T-helper 1 cell (primary cell): ENCODE measurements at places on chromosomes 13 and 19.

DNA sequence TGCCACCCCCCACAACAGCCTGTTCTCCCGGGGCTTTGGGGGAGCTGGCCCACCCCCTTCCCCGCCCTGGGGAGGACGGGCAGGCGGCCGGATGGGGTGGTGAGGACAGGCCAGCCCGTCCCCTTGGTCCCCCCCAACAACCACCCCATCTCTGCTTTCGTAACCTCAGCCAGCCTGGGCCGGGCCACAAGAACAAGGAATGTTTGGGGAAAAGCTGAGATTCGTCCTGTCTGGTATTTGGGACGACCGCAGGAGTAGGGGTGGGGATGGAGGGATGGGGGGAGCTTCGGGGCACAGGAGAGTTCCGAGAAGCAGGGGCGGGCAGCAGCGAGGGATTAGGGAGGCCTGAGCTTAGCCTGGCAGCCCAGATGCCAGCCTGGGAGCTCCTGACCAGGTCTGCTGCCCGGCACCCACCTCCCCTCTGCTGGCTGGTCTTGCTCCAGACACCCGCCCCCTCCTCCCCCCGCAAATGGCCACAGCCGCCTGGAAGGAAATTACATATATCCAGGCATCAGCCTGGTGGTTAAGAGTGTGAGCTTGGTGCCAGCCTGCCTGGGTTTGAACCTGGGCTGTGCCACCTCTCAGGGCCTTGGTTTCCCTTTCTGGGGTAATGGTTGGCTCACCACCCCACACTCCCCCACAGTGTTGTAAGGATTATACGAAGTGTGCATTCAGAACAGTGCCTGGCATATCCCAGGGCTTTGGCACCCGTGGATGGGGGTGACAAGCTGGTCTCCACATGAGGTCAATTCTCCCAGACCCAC is at the start of gene PODNL1:
PODNL1 (minus strand) TSS at position 117 of the 764 bp plus-strand sequence. CDS start 236 bp downstream, outside the sequence.
- DNase-seq: no peak

GRCh38 chr19:15583346-15583745 is 31.7 kb upstream of the CYP4F8 start:
- DNase-seq: no peak

DNA sequence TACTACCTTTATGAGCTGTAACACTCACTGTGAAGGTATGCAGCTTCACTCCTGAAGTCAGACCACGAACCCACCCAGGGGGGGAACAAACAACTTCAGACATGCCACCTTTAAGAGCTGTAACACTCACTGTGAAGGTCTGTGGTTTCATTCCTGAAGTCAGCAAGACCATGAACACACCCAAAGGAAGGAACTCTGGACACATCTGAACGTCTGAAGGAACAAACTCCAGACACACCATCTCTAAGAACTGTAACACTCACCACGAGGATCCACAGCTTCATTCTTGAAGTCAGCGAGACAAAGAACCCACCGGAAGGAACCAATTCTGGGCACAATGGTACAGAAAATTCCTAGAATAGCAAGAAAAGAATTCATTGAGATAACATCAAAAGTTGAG is 1796.5 kb upstream of the MIR17HG start:
- no peak for DNase-seq

DNA sequence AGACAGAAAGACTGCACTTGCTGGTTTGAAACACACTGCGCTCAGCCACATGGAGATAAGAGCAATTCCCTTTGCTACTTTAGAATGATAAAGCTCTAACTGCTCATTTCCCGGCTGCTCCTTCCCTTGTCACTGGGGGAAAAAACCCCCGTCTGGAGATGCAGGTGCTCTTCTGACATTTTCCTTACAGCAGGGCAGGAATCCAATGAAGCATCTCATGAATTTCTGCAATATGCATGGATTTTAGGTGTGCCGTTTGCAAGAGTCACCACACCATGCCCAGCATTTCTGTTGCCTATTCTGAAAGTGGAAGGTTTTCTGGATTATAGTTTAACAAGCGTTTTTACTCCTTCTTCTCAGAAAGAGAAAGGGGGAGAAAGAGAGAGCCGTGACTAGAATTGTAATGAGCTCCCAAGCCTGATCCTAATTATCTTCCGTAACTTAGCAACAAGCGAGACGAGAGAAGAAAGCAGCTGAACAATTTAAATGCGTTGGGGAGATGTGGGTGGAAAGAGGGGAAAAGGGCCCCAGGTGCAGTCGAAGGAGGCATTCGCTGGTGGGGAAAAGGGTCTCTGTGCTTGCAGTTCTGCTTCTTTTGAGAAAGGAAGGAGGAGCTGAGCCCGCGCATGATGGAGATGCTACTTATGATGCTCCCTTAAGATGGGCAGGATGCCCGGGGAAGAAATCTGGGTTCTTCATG is 76.6 kb upstream of the SPATA13 start:
- DNase-seq: no peak

DNA sequence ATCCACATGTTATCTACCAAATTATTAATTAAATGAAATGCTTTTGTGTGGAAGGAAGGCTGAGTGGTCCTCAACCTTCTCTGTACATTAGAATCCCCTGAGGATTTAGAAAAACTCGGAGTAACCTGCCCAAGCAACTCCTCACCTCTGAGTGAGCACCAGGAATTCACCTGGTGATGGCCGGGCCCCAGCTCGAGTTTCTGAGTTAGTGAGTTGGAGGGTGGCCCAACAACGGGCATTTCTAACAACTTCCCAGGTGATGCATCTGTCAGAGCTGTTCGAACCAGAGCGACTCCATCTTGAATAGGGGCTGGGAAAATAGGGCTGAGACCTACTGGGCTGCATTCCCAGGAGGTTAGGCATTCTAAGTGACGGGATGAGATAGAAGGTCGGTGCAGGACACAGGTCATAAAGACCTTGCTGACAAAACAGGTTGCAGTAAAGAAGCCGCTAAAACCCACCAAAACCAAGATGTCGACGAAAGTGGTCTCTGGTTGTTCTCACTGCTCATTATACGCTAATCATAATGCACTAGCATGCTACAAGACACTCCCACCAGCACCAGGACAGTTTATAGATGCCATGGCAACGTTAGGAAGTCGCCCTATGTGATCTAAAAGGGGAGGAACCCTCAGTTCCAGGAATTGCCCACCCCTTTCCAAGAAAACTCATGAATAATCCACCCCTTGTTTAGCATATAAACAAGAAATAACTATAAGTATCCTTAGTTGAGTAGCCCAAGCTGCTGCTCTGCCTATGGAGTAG is 44.2 kb upstream of the SHISA2 start:
- DNase-seq: no peak

- no peak for DNase-seq
Observed at GRCh38 chr13:39451301-39451700, 151.7 kb downstream of the LHFPL6 start.

GRCh38 chr13:95652821-95653220 is 8.3 kb upstream of the DZIP1 start:
- DNase-seq: no peak

- DNase-seq: no peak
Observed at GRCh38 chr19:2081873-2082810, 14.0 kb downstream of the MOB3A start.
